Lung (tissue), 17 donors: ENCODE measurements at places on chromosomes 6 and 20. TPM values are rescaled to one million over a fixed set of nuclear protein-coding genes. Genes with fewer than 3 reads are reported as not detected.

DNA sequence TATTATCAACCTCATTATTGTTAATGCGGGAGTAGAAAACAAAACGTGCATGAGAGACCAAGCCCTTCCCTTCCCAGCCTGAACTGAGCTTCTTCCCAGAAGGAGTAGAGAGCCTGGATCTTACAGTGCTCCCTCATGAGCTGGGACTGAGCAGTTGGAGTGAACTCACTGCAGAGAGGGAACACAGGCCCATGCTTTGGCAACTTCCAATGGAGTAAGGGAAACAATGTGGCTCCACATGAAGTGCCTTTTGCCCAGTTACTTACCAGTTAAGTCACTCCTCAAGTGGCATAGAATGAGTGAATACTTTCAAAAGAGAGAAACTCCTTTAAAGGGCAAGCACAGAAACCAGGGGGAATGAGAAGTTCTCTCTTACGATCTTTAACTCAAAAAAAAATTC, 12.4 kb downstream of the FHL5 start:
- DNase-seq = no peak

- peak; percentile 10 for DNase-seq
Observed at GRCh38 chr6:331622-332521, 39.6 kb downstream of the DUSP22 start.

DNA sequence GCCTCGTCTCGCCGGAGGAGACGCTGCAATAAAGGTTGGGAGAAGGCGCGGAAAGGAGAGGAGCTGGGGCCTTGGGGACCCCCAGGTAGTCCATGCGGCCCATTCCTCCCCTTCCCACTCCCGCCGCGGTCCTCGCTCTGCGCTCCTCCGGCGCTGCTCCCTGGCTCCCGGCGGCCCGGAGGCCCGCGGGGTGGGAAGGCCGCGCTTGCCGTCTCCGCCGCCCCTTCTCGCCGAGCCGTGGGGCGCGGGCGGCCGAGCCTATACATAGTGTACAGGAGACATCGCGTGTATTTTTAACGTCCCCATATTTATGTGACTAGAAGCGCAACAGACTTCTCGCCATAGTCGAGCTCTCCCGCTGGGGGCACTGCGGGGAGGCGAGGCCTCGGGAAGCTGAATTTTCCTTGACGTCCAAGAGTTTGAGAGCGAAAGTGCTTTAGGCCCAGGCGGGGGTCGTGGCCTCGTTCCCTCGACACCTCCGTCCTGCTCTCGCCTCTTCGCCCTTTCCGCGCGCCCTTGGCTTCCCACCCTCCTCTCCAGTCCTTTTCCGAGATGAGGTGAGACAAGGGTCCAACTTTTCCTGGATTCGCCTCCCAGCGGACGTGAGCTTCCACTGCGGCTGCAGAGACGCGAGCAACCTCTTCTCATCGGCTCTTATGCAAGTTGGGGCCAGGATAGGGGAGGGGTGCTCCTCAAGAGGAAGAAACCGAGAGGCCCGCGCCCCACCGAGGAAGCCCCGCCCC, 29.0 kb downstream of the SLC12A5 start:
- DNase-seq = peak; percentile 60

GRCh38 chr6:15147827-15148226, 98.0 kb upstream of the JARID2 start:
- DNase-seq = no peak

GRCh38 chr6:151285122-151285521, 45.4 kb downstream of the AKAP12 start:
- peak; percentile 88 for DNase-seq

Gene CDSN
- polyA plus RNA-seq = 0.10 TPM

Gene CPNE5
- polyA plus RNA-seq = 4.3 TPM

Gene PPDPF
- 409 TPM for polyA plus RNA-seq

Gene CALHM6
- 9.2 TPM for polyA plus RNA-seq

Gene THBS2
- polyA plus RNA-seq = 5.5 TPM

GRCh38 chr20:63036291-63036690, 29.5 kb upstream of the BHLHE23 start:
- DNase-seq = no peak

Gene FRMD1
- polyA plus RNA-seq = 0.02 TPM

DNA sequence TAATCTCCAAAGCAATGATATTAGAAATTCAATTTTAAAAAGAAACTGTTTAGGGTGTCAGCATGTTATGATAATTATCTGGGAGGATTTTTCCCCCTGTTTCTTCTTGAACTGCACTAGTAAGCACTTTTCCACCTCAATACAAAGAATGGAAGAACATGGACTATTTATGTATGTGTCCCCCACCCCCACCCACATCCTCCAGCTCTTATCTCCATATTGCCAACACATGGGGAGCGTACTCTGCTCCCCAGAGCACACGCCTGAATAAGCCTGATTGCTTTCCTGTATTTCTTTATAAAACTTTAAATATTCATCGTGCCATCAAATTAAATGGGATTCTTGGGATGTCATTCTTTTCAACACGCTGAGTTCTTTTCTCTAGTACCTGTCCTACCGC, 11.4 kb upstream of the LRFN2 start:
- DNase-seq = no peak

GRCh38 chr20:1163105-1163504, 21.7 kb downstream of the TMEM74B start:
- no peak for DNase-seq

GRCh38 chr20:44589537-44589936, 7.2 kb downstream of the PKIG start:
- DNase-seq = no peak

- no peak for DNase-seq
Observed at GRCh38 chr6:143002686-143003085, 57.7 kb upstream of the HIVEP2 start.

Gene ZSCAN26
- polyA plus RNA-seq = 6.4 TPM

DNA sequence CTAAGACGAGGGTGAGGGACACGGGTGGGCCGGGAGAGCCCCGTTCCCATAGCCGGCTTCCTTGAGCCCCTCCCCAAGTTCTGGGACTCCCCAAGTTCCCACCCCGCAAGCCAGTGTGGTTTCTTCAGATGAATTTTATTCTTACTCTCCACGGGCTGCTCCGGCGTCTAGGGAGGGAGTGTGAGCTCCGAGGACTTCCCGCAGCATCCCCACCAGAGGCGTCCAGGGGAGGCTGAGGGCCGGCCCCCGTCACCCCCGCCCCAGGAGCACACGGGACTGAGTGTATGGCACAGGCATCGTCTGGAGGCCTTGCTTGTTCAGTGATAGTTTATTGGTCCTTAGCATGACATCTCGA, 10.0 kb upstream of the SLC4A11 start:
- no peak for DNase-seq
